Vagina (tissue), 2 donors: ENCODE measurements at places on chromosomes 7 and 10. TPM values are rescaled to one million over a fixed set of nuclear protein-coding genes. Genes with fewer than 3 reads are reported as not detected.

DNA sequence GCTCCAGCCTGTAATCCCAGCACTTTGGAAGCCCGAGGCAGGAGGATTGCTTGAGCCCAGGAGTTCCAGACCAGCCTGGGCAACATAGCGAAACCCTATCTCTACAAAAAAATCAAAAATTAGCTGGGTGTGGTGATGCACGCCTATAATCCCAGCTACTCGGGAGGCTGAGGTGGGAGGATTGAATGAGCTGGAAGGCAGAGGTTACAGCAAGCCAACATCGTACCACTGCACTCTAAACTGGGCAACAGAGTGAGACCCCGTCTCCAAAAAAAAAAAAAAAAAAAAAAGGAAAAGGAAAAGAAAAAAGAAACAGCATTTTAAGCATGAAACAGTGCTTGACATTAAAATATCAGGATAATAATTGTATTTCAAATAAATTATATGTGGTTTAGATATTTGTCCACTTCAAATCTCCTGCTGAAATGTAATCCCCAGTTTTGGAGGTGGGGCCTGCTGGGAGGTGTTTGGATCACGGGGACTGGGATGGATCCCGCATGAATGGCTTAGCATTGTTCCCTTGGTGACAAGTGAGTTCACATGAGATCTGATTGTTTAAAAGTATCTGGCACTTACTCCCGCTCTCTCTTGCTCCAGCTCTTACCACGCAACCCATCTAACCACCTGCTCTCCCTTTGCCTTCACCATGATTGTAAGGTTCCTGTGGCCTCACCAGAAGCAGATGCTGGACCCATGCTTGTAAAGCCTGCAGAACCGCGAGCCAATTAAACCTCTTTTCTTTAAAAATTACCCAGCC, 103.4 kb downstream of the SRPK2 start:
- no peaks in the 10 kb centered on the region for H3K36me3 ChIP-seq
- no peaks in the 10 kb centered on the region for H3K27me3 ChIP-seq
- no peaks in the 10 kb centered on the region for H3K4me1 ChIP-seq
- no peak overlapping the region for H3K4me3 ChIP-seq
- DNase-seq: no peak
- H3K27ac ChIP-seq: no peak overlapping the region

- H3K27ac ChIP-seq: no peak overlapping the region
- DNase-seq: no peak
- H3K27me3 ChIP-seq: no peaks in the 10 kb centered on the region
- H3K4me1 ChIP-seq: no peaks in the 10 kb centered on the region
- no peaks in the 10 kb centered on the region for H3K36me3 ChIP-seq
These were observed 918 bp upstream of the RPEL1 start for GRCh38 chr10:103244666-103245271.

TMEM213 gene
- total RNA-seq: not detected

GBX1 gene
- total RNA-seq: not detected

SEPHS1 gene
- total RNA-seq: 26.8 TPM

ITGB8 gene
- total RNA-seq: 62.6 TPM

DNA sequence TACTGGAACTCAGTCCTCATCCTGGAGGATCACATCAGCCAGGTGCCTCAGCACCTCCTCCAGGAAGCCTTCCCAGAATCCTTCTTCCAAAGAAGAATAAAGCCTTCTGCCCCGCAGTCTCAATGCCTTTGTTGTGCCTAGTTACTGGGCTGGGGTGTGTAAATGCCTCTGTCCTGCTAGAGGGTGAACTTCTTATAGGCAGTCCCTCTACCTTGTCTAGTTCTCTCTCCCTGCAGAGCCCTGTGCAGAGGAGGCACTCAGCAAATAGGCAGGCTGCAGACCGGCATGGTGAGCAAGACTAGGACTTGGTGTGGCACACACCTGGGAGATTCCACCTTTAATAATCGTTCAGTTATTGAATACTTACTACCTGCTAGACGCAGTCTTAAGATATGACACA, 104.7 kb upstream of the PCBD1 start:
- H3K27ac ChIP-seq: no peak overlapping the region
- no peaks in the 10 kb centered on the region for H3K4me1 ChIP-seq
- H3K36me3 ChIP-seq: no peaks in the 10 kb centered on the region

MMRN2 gene
- 57.2 TPM for total RNA-seq

- no peaks in the 10 kb centered on the region for H3K4me1 ChIP-seq
- H3K27ac ChIP-seq: no peak overlapping the region
- DNase-seq: no peak
- H3K4me3 ChIP-seq: no peak overlapping the region
- no peaks in the 10 kb centered on the region for H3K36me3 ChIP-seq
- no peaks in the 10 kb centered on the region for H3K27me3 ChIP-seq
These were observed 818.6 kb upstream of the IGFBP3 start for GRCh38 chr7:46739518-46740234.

DNA sequence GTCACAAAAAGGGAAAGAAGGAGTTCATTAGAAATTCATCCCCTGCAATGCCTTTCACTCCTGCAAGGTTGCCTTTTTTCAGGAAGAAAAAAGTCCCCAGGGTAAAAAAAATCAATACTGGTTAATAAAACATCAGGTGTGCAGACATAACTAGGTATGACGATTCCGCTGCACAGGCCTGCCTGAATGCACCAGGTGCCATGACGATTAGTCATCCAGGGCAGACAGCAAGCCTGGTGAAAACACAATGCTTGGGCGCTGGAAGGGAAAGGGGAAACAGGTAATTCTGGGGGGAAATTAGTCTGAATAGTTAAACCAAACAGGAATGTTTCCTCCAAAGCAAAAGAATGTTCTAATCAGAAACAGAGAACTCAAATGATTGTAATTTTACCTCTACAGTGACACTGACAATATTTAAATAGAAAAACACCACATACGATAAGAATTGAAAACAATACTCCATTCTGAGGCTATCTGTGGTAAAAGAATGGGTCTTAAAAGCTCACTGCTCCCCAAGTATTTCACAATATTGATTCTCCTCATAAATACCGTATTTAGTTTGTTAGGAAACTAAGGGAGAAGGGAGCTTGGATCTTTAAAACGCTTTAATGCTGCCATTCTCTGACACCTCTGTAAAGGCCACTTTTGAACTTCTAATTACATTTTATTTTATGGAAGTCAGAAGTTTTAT, 45.2 kb downstream of the VPS41 start:
- no peak overlapping the region for H3K27ac ChIP-seq
- H3K27me3 ChIP-seq: no peaks in the 10 kb centered on the region
- DNase-seq: no peak
- H3K4me1 ChIP-seq: no peaks in the 10 kb centered on the region
- H3K36me3 ChIP-seq: peaks cover 26% of the 10 kb centered on the region
- H3K4me3 ChIP-seq: no peak overlapping the region

GRCh38 chr7:135672560-135673359, 10.4 kb downstream of the STMP1 start:
- no peaks in the 10 kb centered on the region for H3K36me3 ChIP-seq
- H3K4me1 ChIP-seq: peaks cover 45% of the 10 kb centered on the region
- H3K27ac ChIP-seq: no peak overlapping the region
- no peak for DNase-seq
- no peak overlapping the region for H3K4me3 ChIP-seq

DNA sequence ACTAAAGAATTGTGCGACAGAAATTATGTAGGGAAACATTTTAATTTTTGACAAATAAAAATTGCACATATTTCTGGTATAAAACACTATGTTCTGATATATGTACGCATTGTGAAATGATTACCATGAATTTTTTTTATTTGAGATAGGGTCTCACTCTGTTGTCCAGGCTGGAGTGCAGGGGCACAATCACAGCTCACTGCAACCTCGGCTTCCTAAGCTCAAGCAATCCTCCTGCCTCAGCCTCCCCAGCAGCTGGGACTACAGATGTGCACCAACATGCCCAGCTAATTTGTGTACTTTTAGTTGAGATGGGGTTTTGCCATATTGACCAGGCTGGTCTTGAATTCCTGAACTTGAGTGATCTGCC, 149.2 kb downstream of the FRMD4A start:
- DNase-seq: no peak
- no peaks in the 10 kb centered on the region for H3K4me1 ChIP-seq
- H3K36me3 ChIP-seq: no peaks in the 10 kb centered on the region
- no peak overlapping the region for H3K4me3 ChIP-seq
- H3K27ac ChIP-seq: no peak overlapping the region
- H3K27me3 ChIP-seq: no peaks in the 10 kb centered on the region

GRCh38 chr7:28554802-28555471, 142.6 kb downstream of the CREB5 start:
- no peaks in the 10 kb centered on the region for H3K36me3 ChIP-seq
- H3K27ac ChIP-seq: no peak overlapping the region
